ENCODE measurements at places on chromosomes 5 and 9.
A peak's percentile ranks its signal among the peaks of the same experiment; 100 is the strongest.

DNA sequence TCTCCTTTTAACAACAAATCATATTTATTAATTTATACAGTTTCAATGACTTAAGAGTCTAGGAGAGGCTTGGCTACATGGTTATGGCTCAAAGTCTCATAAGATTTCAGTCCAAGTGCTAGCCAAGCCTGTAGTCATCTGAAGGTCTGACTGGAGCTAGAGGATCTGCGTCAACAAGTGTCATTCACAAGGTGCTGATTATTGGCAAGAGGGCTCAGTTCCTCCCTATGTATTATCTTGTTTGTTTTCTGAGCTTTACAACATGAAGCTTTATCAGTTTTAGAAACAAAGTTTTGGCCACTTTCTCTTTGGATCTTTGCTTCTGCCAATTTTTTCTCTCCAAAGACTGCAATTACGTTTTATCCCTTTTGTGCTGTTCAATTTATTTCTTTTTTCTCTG is 94.7 kb downstream of the RICTOR start:
- DNase-seq: no peak

- DNase-seq: no peak
Observed at GRCh38 chr5:39299962-39300361, 64.3 kb downstream of the C9 start.

DNA sequence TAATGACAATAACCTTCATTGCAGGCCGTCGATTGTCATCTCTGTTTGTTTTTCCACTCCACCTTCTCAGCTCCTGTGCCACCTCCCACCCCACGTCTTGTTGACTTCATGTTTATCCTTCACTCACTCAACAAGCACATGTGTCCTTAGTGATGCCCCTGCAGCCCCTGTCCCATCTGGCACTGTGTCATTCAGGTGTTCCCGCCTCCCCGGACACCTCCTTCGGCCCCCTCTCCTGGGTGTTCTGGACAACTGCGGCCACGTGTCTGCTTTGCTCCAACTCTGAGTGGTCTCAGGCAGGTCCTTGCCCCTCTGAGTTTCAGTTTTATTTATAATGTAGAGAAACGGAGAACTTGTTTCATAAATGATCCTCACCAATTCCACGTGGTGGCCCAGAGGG is 91.0 kb upstream of the COL5A1 start:
- no peak for DNase-seq

GRCh38 chr5:73327908-73328455 is 120.6 kb downstream of the FOXD1 start:
- no peak for DNase-seq

GRCh38 chr9:124774129-124774978 is 2.6 kb upstream of the OLFML2A start:
- DNase-seq: peak; percentile 66

DNA sequence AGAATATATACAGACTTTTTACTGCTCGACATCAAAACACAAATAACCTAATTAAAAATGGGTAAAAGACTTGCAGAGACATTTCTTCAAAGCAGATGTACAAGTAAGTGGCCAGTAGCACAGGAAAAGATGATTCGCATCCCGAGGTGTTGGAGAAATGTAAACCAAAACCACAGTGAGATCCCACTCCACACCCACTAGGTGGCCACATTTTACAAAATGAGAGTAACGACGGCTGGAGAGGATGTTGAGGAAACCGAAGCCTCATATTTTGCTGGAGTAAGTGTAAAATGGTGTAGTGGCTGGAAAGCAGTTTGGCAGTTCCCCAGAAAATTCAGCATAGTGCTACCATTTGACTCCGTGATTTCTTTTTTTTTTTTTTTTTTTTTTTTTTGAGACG is 21.3 kb upstream of the GBGT1 start:
- no peak for DNase-seq
